ENCODE measurements at places on chromosomes 6 and 20.

DNA sequence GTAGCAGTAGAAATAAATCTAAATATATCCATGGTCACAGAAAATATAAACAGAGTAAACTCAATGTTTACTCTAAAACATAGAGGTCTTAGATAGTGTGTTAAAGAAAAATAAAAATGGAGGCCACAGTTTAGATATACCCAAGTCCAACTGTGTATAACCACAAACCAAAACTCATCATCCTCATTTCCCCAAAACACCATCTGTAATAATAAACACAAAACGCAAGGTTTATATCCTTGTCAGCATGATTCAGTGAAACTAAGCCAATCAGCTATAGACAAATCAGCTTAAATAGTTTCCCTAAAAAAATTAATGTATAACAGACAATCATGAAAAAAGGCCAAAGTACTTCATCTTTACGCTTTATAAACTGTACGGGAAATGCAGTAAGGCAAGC lies 2.7 kb upstream of the HACE1 start:
- DNase-seq, result no peak

DNA sequence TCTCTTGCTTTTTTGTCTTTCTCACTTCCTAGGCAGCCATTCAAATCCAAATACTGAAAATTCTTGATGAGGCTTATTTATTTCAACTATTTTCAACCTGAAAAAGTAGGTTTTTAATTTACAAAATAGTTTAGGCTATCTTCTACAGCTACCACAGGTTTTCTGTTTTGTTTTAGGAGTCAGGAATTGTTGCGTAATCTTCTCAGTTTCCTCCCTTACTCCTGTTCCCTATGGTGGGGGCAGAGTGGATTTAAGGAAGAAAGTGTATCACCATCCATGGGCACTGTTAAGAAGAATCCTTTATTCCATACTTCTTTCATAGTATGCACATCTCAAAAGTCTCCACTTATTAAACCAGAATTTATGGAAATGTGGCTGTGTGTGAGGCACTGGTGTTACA lies 182.4 kb downstream of the KHDC1L start:
- no peak for DNase-seq

DNA sequence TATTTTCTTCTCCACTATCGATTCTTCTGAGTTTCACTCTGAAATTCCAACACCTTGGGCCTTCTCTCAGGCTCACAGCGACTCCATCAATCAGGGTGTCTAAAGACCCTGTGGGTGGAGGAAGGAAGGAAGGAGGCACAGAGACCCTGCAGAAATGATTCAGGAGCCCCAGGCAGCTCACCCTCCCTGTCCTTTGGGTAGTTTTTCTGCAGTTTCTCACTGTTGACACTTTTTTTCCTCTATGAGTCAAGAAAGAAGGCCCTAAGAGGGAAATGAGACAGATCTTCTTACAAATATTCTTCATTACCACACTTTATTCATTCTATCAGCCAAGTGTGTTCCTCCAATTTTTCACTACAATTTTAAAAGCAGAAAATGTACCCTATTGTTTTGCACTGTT lies 34.2 kb upstream of the TBXT start:
- DNase-seq, result no peak

DNA sequence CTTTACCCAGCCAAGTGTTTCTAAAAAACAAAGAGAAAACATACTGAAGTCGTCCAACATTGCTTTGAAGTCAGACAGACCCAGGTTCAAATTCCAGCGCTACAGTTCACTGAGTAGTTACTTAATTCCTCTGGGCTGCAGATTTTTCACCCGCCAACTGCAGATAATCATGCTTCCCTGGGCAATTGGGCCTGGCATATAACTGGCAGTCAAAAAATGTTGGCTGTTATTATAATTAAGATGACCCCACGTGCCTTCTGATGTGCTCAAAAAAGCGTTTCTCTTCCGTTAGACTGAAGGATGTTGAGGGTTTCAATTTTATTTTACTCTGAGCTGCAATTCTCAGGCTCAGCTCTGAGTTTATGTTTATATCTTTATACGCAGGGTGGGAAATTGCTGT lies 156.1 kb upstream of the CITED2 start:
- no peak for DNase-seq

GRCh38 chr6:17600527-17601385 lies 654 bp downstream of the FAM8A1 start:
- DNase-seq, result peak; percentile 43

DNA sequence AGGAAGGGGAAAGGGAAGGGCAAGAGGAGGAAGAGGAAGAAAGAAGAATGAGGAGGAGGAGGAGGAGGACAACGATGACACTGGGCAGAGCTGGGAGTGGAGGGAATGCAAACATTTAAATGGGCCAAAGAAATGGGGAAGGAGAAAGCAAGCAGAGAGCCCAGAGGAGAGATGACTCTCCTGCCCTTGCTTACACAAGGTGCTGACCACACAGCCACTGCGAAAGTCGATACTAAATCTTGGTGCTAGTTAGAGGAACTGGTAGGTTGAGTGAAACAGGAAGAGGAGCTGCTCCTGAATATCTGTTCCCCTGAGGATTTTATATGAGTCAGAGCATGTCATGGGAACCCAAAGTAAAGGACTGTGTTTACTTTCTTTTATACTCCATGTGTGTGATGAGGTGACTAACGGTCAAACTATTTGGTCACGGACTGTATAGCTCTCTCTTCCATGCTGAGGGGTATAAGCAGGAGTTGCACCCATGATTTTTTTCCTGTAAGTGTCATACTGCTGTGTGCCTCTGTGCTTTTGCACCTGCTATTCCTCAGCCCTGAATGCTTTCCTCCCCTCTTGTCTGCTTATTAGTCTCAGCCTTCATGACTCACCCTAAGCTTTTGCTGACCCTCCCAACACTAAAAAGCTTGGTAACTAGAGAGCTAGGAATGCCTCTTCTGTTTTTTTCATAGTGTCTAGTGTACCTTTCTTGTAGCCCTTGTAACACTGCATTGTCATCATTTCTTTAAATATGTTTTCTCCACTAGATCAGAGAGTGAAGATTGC lies 9.5 kb upstream of the PAQR8 start:
- DNase-seq, result no peak

GRCh38 chr20:51383891-51384510 lies 158.5 kb downstream of the NFATC2 start:
- no peak for DNase-seq

DNA sequence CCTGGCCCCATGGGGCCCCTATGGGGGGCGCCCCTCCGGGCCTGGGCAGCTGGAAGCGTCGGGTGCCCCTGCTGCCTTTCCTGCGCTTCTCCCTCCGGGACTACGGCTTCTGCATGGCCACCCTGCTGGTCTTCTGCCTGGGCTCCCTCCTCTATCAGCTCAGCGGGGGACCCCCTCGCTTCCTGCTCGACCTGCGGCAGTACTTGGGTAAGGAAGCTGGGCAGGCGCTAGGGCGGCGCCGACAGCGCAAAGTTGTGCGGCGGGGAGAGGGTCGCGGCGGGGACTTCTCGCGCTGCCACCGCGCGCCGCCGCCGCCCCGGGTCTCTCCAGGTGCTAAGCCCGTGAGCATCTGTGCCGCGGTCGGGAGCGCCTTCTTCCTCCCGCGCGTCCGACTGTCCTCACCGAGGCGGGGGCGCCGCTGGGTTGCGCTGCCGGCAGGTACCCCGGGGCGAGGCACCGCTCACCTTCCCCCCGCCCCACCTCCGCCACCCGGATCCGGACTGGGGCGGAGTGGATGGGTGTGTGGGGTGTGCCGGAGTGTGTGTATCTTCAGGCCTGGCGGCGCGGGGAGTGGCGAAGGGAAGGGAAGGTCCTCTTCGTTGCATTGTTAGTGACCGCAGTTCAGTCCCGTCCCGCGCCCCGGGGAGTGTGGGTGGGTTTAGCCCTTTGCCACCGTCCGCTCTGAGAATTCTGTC lies 788 bp downstream of the UST start:
- DNase-seq, result peak; percentile 61

DNA sequence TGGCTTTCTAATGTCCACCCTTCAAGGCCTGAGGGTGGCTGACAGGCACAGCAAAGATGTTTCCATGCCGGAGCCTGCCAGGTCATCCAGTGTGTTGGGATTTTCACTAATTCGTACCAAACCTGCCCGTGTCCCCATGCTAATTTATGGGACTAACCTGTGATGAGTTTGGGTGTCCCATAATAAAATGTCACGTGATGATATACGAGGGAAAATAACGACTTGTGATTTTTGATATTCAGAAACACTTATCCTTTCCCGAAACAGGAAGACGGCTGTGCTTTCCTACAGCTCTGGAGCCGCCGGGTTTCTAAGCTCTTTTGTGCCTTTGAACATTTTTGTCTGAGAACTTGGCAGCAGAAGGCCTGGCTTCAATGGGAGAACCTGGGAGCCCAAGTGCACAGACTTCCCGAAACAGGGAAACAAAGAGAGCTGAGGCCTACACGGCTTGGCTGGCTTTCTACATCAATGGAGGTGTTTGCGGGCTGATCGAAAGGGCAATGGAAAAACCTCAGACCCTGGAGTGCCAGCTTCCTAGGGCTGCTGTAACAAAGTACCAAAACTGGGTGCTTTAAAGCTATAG lies 171.9 kb upstream of the JARID2 start:
- no peak for DNase-seq

DNA sequence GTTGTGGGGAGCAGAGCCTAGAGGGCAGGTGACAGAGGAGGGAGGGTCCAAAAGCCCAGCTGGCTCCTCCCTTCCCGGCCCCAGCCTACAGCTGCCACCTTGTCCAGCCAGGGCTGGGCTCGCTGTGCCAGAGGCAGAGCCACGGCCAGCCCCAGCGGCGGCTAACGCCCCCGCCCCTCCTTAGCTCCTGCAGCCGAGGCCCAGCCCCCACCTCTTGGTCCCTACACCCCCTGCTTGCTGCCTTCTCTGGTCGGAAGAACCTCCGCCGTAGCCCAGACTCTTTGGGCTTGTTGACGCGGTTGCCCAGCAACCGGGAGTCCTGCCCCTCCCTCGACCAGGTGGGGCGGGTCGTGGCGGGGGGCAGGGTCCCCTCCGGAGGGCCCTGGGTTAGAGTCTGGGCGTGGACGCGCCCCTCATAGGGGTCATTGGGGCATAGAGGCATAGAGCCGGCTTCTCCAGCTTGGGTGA lies 521 bp upstream of the LKAAEAR1 start:
- no peak for DNase-seq

GRCh38 chr6:72580281-72580940 lies 41.5 kb upstream of the KCNQ5 start:
- no peak for DNase-seq

DNA sequence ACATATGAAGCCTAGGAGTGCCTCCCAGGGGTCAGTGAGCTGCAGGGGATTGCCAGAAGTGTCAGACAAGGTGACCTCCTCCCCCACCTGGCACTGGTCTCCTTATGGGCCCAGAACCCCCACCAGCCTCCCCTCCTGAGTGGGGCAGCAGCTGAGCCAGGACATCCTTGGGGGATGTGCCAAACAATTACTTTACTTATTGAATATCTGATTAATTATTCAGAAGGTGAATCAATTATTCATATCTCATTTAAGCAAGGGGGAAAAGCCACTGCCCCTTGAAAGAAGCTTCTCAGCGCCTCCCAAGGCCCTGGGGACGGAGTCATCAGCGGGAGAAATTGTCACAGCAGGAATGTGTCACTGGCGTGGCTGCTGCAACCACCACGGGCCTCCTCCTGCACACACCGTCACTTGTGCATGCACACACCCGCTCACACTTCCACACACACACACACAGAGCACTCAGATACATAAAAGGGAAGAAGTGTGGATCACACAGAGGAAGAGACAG lies 123.4 kb upstream of the MAFB start:
- no peak for DNase-seq

- no peak for DNase-seq
Measured at GRCh38 chr20:33673114-33673409, 1.2 kb downstream of the NECAB3 start.

DNA sequence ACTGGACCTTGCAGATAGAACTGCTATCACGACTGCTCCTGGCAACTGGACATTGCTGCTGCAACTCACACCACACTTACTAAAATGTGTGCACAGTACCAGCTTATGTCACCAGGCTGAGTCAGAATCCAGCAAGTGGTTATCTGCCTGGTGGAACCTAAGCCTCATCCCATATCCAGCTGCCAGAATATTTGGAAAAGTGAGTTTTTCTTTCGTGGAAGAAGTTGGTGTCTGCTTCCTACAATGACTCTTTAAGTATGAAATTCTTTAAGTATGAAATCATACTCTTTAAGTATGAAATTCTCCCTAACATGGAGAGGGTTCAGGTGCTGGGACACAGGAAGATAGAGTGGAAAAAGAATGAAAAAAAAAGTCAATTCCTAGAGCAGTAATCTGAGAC lies 16.4 kb upstream of the POLR1H start:
- no peak for DNase-seq

DNA sequence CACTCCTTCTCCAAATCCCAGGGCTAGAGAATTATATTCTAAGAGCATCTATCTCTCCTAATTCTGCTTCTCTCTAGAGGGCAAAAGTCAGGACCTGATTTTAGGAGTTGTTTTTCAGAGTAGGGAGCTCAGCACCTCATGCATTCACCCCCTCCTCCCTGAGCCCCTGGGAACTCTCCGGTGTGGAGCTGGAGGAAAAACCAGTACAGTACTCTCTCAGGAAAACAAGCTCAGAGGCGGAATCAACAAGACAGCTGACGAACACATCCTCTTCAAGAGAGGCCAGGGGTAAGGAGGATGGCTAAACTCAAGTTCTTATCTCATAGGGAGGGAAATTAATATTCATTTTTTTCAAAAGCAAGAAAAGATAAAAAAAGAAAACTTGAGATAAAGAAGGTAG lies 120.1 kb upstream of the CDYL start:
- DNase-seq, result no peak

DNA sequence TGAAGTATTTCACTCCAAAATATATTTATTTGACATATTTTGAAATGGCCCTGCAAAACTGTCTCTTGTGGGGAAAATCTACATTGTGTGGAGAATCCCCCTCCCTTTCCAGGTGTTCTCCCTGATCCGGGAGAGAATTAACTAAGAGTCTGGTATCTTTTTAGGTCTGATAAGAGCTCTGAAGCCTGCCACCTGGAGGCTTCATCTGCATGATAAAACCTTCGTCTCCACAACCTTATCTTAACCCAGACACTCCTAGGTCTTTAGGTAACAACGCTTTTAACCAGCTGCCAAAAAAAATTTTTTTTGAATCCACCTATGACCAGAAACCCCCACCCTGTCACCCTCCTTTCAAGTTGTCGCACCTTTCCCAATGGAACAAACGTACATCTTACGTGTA lies 43.0 kb downstream of the FAM184A start:
- no peak for DNase-seq

DNA sequence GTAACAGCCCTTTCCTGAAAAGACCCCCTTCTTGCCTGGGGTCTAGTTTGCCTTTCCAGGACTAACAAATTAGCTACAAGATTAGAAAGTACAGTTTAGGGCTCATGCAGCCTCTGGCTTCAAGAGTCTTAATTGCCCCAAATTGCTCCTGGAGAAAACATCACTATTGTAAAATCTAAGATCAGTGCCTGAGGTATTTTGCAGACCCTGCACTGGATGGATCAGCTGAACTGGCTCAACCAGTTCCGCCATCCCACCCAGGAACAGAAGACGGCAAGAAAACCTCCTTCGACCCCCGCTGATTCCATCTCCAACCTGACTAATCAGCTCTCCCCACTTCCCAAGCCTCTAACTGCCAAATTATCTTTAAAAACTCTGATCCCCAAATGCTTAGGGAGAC lies 236.5 kb upstream of the KCNG1 start:
- DNase-seq, result no peak

- DNase-seq, result no peak
Measured at GRCh38 chr20:4300921-4301320, 285.6 kb upstream of the RNF24 start.
